ENCODE measurements at places on chromosomes 5 and 9.
A peak's percentile ranks its signal among the peaks of the same experiment; 100 is the strongest.

GRCh38 chr5:86155796-86156195 lies 461.9 kb upstream of the COX7C start:
- no peak for DNase-seq

GRCh38 chr9:94083384-94083783 lies 880 bp upstream of the PTPDC1 start:
- no peak for DNase-seq

DNA sequence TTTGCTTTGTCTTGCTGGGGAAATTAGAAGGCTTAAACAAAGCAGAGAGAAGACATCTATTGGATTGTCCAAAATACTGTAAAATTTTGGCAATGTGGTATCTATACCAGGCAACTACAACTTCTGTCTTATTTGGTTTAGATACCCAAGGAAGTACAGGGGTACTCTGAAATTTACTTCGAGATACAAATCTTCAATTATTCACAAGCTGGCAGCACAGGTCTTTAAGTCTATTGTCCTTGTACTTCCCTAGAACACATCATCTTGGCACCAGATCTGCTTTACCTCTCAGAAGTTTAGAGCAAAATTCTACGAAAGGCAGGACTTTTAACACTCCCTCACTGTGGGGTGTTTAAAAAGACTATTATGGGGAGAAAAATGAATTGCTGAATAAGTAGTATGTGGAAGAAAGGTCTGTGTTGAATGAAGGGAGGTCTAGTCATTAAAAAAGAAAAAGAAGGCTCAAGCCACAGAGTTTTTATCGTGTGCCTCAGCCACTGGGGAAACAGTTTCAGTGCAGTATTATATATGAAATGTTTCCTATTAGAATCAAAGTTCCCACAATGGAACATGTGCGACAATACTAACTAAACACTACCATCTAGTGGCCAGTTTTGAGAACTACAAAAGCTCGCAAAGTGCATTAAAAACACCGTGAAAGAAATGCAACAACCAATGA lies 93.7 kb downstream of the PDE4D start:
- DNase-seq, result no peak

DNA sequence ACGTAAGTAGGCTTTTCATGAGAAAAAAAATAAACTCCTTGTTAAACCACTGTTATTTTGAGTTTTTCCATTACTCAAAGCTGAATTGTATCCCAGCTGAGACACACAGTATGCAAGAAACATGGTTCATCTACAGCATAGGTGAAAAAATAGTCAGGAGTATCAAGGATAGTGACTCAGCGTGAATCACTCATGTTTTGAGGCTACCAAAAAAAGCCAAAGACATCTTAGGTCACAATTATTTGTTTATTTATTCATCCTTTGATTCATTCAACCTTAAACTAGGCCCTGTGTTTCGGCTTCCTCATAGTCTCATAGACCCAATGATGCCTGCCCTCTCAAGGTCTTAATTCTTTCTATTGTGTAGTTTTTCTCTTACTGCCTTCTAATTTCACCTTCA lies 32.9 kb upstream of the STX17 start:
- peak; percentile 63 for DNase-seq

DNA sequence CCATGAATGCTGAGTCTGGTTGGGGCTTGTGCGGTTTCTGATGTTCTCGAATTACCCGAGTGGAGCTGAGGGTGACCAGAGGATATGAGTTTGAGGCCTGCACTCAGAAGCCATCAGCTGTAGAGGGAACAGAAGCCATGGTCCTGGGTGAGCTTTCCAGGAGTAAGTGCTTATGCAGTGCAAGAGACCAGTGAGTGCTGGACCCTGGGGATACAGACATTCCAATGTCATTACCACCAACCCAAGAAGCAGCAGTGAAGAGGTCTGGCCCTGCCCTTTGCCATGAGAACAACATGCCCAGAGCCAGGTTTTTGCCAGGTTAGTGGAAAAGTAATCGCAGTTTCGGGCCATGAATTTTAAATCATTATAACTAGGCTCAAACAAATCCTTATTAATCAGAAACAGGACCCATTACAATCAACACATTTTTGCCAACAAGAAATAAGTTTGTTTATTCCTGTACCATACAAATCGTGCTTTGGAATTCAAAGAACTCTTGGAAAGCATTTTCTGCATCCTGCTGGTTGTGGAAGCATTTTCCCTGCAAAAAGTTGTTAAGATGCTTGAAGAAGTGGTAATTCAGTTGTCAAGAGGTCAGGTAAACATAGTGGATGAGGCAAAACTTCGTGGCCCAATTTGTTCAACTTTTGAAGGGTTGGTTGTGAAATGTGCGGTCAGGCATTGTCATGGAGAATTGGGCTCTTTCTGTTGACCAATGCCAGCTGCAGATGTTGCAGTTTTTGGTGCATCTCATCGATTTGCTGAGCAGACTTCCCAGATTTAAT lies 154.6 kb downstream of the SYK start:
- DNase-seq, result no peak

All from non-pigmented ciliary epithelial cell (primary cell).